ENCODE measurements at places on chromosomes 16 and 17. TPM values are rescaled to one million over a fixed set of nuclear protein-coding genes. Genes with fewer than 3 reads are reported as not detected.

The PRMT7 gene
- total RNA-seq, result 46.6 TPM

The RHBDL3 gene
- 0.63 TPM for total RNA-seq

The IGFALS gene
- 0.28 TPM for total RNA-seq

The BLMH gene
- 21.5 TPM for total RNA-seq

The TNK1 gene
- 3.7 TPM for total RNA-seq

The KCTD19 gene
- total RNA-seq, result not detected

The MYL11 gene
- 0.81 TPM for total RNA-seq

The RHBDL1 gene
- 0.42 TPM for total RNA-seq

The ABCC1 gene
- total RNA-seq, result 89.2 TPM

The ERAL1 gene
- total RNA-seq, result 30.6 TPM

The TBC1D3L gene
- total RNA-seq, result 18.1 TPM

The KRT36 gene
- not detected for total RNA-seq

The SLC35G6 gene
- total RNA-seq, result not detected

The NPIPB8 gene
- total RNA-seq, result not detected

The CD300E gene
- total RNA-seq, result 10.4 TPM

The SLC9A5 gene
- total RNA-seq, result 1.4 TPM

The CCL17 gene
- total RNA-seq, result not detected

The CACNG3 gene
- not detected for total RNA-seq

The RSKR gene
- total RNA-seq, result 11.8 TPM

The KRT28 gene
- not detected for total RNA-seq

The GPRC5C gene
- total RNA-seq, result 56.0 TPM

The TP53TG3F gene
- not detected for total RNA-seq
